ENCODE measurements at places on chromosomes 1 and 21.

- no peak for DNase-seq
These were observed 1.8 kb upstream of the CSMD2 start for GRCh38 chr1:34166625-34167361.

GRCh38 chr1:100299521-100300222 is 33.7 kb downstream of the RTCA start:
- no peak for DNase-seq

DNA sequence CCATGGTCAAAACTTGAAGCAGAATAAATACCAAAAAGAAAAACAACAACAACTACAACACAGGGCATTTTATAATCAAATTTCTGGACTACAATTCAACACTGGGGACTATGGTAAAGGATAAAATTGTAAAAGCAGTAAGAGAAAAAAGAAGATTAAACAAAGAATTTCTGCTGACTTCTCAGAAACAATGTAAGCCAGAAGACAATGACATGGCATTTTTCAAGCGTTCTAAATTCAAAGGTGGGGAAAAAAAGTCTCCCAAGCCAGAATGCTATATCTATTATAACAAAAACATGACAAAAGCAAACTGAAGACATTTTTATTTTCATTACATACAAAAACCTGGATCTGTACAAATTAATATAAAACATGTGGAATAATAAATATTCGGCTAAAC is 433.1 kb downstream of the NPHP4 start:
- DNase-seq, result no peak

DNA sequence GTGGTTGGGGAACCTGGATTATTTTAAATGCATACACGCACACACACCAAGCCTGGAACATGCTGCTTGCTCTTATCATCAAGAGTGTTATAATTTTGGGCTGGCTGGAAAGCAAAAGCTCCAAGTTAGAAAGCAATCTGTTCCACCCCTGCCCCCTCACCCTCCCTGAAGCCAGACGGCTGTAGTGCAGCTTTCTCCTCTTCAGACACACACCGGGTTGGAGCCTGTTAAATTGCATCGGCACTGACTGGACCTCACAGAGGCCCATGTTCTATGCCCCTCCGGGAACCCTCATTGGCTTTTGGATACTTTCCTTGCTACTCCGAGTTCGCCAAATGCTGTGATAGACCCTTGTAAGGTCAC is 90.6 kb upstream of the KCNJ15 start:
- DNase-seq, result no peak

DNA sequence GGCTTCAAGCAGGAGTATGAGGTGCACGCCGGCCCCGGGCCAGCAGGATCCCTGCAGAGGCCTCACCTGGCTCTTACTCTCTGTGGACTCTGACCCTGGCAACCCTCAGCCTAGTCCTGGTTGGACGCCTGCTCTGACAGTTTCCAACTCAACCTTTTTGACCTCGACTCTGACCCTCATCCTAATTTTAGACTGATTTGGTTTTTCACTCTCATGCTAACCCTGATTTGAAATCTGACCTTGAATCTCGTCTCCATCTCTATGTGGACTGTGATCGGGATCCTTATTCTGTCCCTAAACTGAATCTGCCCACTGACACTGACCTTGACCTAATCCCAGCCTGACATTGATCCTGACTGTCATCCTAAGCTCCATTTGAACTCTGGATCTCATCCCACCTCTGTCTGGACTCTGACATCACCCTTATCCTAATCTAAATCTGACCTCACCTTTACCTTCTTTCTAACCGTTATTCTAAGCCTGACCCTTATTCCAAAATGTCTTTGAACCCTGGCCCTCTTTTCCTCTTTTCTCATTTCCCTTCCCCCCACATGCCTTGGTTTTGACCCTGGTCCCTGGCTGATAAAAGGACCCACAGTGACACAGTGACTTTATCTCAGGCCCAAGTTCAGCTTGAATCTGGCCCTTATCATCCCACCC is 67.8 kb downstream of the PTPRU start:
- DNase-seq, result no peak

- no peak for DNase-seq
These were observed 9.2 kb downstream of the TNFRSF9 start for GRCh38 chr1:7931446-7931812.

DNA sequence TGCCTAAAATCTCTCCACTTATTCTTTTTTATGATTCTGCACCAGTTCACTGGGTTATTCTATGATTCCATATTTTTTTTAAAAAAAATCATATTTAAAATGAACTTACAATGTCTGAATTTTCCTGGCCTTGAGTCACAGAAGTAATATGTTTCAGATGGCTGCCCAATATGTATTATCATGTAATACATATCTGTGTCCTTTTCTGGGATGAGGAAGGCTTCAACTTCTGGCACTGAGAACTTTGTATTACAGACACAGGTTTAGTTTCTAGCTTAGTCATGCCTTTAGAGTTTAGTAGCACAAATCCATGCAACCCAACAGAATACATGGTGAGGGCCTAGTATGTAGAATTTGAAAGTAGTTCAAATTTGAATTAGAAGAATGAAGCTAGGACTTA is 7.8 kb upstream of the HSD17B7 start:
- DNase-seq, result no peak

DNA sequence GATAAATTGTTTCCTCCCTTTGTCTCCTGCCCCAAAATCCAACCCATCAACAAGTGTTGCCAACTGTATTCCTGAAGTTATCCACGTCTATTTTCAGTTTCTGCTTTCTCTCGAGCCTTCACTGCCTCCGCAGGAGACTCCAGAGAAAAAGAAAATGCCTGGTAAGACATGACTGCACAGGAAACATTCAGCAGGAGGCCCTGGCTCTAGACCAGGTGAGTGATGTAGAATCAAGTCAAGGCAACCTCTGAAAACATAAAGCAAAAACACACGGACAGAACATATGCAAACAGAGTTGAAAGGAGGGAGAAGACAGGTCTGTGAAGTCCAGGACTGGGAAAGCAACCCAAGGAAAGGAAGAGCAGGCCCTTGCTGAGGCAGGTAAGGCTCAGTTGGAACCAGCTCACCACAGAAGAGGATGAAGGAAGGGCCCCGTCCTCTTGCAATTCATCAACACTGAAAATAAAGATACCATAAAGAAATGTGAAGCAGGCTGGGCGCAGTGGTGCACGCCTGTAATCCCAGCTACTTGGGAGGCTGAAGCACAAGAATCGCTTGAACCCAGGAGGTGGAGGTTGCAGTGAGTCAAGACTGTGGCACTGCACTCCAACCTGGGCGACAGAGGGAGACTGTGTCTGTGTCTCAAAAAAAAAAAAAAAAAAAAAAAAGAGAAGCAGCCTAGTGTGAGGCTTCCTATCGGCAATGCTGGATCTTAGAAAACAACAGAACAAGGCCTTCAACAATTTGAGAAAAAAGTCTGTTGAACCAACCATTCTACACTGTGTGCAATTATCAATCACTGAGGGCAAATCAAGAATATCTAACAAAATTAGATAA is 8.8 kb downstream of the NOL9 start:
- no peak for DNase-seq

GRCh38 chr1:1217621-1218523 is 3.9 kb upstream of the TNFRSF4 start:
- no peak for DNase-seq

- peak; percentile 75 for DNase-seq
These were observed 3.4 kb upstream of the PPOX start for GRCh38 chr1:161162806-161163205.

- no peak for DNase-seq
These were observed 6.9 kb upstream of the TMEM269 start for GRCh38 chr1:42777852-42778251.

- DNase-seq, result no peak
These were observed 642.3 kb downstream of the RWDD3 start for GRCh38 chr1:95876276-95876675.

GRCh38 chr1:52913014-52913413 is 8.5 kb downstream of the ECHDC2 start:
- DNase-seq, result no peak

GRCh38 chr21:17050156-17050555 is 462.7 kb upstream of the CXADR start:
- no peak for DNase-seq

- DNase-seq, result peak; percentile 82
These were observed 137.8 kb upstream of the PALMD start for GRCh38 chr1:99507906-99508732.

GRCh38 chr21:32143241-32143939 is 135.5 kb downstream of the MIS18A start:
- no peak for DNase-seq

DNA sequence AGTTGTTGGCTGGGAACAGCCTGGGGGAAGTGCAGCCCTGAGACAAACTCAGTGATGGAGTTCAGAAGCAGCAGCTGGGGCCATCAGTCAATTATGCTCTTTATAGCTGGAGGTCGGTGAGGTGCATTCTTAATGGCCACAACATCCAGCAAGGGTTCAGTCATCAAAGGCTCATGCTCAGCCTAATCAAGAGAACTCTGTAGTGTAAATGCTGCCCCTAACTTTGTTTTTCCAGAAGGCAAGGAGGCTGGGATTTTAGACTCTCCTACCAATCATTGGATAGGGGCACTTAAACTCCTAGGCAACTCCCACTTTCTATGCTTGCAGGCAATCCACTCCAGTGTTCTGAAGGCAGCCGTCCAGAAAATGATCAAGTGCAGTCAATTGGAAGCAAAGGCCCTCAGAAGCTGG is 15.0 kb upstream of the RGS4 start:
- no peak for DNase-seq

- DNase-seq, result no peak
These were observed 33.0 kb downstream of the KCNC4 start for GRCh38 chr1:110243146-110243545.

Data from chondrocyte (in vitro differentiated cells).